Memory B cell (primary cell): ENCODE measurements at places on chromosomes 3 and 15.

DNA sequence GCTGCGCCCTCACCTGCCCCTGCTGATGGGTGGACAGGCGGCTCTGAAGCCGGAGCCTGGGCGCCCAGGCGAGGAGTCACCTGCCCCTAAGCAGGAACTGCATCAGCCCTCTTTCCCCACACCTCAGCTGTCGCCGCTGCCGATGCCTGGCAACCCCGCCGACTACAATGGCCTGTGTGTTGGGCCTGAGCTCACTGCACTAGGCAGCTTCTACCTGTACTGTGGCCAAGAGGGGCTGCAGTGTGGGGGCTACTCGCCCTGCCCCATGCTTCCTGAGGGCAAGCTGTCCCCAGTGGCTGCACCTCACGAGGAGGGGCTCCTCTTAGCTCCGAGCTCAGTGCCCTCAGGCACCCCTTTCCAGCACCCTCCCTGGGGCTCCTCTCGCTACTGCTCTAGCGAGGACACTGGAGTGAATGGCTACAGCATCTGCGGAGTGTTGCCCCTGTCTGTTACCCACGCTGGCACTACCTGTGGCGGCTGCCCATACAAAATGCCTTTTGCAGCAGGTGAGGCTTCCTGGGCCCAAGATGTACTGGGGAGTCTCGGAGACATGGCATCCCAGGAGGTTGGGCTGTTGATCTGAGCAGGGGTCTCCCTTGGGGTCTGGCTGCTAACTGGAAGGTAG, 11.3 kb upstream of the CHST14 start:
- DNase-seq: no peak

DNA sequence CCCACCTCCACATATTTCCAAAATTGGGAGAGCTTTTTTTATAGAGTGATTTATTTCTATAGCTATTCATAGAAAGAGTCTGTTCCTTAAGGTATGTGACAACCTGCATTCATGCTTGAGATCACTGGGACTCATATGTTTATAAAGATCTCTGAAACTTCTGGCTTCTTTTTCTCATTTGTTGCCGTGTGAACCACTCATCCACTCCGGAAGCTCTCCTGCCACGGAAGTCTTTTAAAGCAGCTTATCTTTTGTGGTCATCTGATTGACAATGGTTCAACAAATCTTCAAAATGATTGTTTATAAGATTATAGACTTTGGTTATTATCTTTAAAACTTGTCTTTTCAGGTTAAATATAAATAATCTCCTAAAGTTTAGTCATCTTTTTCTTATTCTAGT, 260.5 kb downstream of the C3orf38 start:
- no peak for DNase-seq

DNA sequence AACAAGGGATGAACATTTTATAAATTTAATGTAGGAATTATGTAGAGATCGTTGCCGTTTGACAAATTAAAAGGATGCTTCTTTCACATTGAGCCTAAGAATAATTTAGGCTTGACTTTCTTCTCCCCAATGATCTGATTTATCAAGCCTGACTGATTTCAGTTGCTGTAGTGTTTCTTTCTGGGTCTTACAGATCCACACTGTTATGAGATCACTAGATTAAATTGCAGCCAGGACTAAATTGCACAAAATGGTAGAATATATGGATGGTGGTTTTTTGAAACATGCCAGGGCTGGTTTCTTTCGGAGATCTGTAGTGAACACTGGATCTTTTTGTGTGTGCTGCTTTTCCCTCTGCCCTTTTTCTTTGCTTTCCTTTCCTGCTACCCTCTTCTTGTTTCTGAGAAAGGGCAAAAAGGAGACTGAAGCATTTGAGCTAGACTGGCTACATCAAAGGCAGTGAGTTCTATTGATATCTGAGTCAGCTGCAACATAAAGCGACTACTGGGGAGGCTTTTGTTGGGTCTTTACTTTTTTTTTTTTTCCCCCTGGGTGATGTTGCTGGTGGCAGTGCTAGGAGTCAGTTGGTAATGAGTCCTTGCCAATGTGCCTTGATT, 83.0 kb downstream of the AKAP13 start:
- DNase-seq: no peak

DNA sequence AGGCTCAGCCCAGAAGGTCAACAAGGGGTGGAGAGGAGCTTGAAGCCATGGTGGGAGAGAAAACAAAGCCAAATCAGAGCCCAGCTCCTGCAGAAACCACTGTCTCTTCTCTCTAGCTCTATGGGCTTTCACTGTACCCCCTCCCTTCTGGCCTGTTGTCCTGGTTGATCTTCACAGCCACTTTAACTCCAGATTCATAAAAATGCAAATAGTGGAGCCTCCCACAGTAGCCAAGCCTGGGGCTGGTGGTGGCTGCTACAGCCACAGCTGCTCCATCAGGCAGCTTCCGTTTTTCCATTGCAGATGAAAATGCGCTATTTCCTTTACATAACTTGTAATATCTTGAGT, 20.7 kb upstream of the CAV3 start:
- DNase-seq: no peak

GRCh38 chr3:32493437-32494414, 8.9 kb downstream of the CMTM6 start:
- DNase-seq: no peak

- no peak for DNase-seq
Measured at GRCh38 chr15:36596915-36597314, 17.5 kb downstream of the CDIN1 start.

GRCh38 chr3:94210256-94210655, 147.4 kb downstream of the NSUN3 start:
- DNase-seq: no peak

DNA sequence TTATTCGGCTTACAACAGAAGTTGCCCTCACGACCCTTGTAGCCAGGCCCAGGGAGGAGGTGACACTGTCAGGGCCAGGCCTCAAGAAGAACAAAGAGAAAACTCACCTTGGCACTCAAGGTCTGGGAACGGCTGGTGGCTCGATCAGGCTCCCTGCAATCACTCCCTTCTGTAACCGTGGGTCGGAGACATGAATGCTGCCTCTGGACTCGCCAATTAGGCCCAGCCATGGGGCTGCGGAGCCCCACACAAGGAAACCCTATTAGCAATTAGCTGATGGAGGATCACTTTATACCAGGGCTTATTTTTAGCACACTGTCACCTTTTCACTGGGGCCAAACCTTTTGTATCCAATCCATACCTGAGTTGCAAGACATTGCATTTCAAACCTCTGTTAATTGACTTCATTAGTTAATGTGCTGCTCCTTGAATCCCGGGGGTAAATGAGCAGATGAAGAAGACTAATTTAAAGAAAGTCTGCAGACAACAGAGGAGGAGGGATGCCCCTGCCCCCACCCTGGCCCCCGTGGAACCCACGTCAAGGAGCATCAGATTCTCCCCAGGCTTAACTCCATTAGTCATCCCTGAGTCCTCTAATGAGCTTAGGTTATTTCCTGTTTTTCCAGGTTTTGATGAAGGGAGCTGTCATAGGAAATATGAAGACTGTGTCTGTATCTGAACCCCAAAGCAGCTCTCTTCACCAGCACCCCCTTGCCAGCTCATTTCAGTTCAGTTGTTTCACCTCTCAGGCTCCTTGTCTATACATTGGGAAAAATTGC, 255.3 kb downstream of the RORA start:
- DNase-seq: no peak

- DNase-seq: no peak
Measured at GRCh38 chr15:38128921-38129320, 123.7 kb upstream of the SPRED1 start.

- DNase-seq: no peak
Measured at GRCh38 chr15:67771189-67771800, 54.0 kb upstream of the SKOR1 start.

GRCh38 chr3:39207361-39208186, 15.2 kb upstream of the XIRP1 start:
- no peak for DNase-seq

DNA sequence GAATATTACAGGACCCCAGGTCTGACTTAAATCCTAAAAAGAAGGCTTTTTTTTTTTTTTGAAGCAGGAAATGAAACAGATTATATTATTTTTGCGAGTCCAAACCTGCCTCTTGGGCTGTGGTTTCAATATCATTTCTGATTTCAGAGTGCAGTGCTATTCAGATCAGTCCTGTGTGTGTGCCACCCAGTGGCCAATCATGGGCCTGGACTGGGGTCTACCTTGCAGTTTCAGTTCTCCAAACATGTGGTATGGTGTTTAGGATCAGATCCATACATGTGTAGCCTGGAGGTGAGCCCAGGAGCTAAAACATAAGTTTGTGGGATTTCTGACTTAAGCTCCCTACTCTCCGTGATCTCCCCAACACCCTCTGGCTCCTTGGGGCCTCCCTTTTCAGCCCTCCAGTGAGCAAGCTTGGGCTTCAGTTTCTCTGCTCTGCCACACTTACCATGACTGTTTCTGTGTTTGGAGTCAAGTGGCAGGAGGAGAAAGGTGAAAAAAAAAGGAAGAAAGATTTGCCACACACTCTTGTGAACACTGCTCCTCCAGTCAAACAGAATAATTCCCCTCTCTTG, 12.1 kb upstream of the THSD4 start:
- DNase-seq: no peak

DNA sequence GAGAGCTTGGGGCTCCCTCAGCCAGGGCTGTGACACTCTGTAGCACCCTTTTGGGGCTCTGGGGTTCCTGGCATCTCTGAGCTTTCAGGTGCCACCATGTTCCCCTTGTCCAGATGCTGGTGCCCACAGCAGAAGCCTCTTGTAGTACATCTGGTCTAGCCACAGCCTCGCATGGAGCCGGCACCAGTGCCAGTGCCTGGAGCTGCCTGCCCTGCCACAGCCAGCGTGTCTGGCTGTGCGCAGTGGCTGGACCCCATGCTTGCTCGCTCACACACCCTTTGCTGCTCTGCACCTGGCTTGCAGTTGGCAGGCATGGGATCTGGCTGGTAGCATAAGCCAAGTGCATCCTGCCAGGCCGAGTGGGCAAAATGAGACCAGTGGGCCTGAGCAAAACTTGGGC, 744.8 kb upstream of the GBE1 start:
- no peak for DNase-seq

GRCh38 chr3:41710646-41711388, 251.1 kb downstream of the ULK4 start:
- DNase-seq: no peak

GRCh38 chr3:52650439-52650838, 35.3 kb downstream of the PBRM1 start:
- no peak for DNase-seq

DNA sequence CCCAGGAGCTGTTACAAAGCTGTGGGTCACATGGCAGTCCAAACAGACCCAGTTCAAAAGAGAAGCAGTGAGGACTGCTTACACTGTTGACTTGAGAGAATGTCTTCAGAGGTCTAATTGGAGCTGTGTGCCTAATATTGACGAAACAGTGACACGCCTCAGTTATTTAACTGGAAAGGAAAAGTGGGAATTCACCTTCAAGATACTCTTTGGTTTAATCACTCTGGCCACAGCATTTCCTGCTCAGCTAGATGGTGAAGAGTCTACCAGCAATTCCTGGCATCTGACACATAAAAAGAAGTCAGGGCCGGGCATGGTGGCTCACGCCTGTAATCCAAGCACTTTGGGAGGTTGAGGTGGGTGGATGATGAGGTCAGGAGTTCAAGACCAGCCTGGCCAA, 326.4 kb downstream of the SV2B start:
- DNase-seq: no peak

GRCh38 chr3:129827765-129828164, 65.7 kb downstream of the TMCC1 start:
- peak; percentile 28 for DNase-seq

DNA sequence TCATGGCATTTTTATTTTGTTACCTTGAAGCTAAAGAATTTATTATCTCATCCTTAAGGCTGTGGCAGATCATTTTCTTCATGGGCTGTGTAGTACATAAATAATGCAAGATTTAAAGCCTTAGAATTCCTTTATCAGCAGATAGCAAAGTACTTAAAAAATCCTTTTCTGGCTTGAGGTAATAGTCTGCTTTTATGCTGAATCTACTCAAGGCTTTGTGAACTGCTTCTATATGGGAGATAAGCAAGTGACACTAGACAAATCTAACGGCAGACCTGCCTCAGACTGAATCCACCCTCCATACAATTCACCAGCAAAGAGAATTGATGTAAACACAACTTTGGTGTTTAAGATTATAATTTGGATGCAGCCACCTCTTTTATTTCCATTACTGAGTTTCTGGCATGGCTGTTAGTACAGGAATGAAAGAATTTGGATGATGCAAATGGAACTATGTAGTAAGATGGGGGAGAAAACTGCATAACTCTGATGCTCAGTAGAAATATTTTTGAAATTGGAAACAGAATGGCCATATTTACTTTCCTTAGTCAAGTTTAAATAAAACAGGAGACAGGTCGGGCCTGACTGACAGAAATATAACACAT, 1121.5 kb downstream of the NAALADL2 start:
- DNase-seq: no peak

DNA sequence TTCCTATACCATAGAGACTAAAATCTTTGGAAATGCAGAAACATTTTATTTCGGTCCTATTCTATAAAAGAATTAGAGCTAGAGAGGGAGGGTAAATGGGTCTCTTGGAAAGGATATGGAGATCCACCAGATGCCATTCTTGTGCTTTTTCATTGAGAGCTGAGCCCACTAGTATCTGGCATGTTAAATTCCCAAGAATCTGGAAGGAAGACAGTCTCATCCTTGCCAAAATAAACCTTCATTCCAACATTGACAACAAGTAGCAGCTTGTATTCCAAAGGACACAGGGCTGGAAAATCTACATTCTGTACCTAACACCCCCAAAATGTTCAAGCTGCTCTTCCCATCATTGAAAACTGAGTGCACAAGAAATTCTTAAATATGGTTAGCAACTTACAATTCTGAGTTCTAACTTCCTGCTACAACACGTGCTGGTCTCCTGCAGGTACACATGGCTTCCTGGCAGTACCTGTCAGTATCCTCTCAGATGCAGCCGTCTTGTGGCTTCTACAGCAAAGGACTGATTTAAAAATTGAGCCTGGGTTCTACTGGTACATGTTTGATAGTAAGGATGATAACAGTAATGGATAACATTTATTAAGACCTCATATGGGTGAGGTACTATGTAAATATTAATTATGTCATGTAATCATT, 348.1 kb downstream of the SV2B start:
- no peak for DNase-seq

DNA sequence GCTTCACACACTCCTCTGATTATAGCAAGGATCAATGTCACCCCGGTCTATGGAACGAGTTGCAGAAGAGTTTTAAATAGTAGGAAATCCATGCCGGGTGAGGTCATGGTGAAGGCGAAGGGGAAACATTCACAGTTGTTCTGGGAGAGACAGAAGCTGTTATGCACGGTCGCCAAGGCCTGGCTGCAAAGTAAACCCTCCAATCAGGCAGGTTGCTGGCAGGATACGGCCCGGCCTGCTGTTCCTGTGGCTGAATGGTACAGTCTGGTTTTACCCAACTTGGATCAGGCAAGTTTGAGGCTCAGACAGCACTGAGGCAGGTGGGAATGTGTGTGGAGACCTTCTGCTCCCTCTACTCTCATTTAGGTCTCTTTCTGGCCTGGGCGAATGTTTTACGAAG, 45.3 kb upstream of the ATP2B2 start:
- no peak for DNase-seq

DNA sequence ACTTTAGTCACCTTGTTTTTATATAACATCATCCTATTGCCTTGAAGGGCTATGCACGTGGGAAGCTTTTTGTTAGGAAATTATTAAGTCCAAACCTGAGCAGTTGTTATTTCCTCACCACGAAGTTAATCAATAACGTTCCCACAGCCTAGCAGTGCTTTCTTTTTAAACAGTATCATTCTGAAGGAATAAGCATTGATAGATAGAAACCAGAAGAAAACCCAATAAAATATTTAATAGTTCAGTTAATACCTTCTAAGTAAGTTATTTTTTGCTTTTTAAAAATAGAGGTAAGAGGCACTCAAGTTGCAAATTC, 149.3 kb downstream of the KCNMB2 start:
- DNase-seq: no peak
